ENCODE measurements at places on chromosomes 3 and 15.
A peak's percentile ranks its signal among the peaks of the same experiment; 100 is the strongest.

DNA sequence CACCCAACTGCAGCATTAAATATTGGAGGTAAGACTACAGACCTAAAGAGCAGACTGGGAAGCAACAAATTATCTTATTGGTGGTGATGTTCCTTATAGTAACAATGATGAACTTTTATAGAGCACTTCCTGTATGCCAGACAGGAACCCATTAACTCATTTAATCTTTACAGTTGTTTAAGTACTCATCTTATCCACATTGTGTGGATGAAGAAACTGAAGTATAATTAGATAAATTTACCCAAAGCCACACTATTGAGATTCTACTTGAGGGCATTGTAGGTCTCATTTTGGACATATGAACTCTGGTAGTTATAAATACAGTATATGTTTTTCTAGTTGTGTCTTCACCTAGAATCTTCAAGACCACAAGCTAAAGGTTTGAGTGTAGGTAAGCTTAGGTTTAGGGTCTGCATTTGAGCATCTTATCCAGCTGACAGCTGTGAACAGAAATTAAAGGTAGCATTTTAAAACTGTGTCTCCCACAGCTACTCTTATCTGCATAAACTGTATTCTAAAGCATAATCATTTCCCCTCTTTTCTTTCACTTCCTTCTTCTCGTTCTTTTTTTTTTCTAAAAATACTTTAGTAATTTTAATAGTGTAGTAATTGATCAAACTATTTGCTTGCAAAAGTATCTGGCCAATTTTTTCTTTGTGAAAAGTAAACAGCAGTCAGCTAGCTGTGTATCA lies 138.2 kb downstream of the UBE2E2 start:
- no peak for DNase-seq

- DNase-seq = peak; percentile 17
Measured at GRCh38 chr3:27659279-27660021, 62.7 kb downstream of the EOMES start.

DNA sequence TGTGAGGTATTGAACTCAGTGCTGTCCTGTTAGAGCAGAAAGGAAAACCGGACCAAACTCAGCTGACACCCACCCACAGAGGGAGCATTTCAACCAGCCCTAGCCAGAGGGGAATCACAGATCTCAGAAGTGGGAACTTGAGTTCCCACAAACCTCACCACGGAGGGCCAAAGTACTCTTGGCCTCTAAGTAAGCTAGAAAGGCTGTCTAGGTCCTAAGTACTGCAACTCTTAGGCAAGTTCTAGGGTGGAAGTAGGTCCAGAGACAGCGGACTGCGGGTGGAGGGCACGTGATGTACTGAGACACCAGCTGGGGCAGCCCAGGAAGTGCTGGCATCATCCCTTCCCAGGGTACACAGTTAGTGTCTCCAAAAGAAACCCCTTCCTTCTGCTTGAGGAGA lies 34.1 kb downstream of the EOMES start:
- no peak for DNase-seq

GRCh38 chr15:76533995-76534394 lies 197.4 kb downstream of the ISL2 start:
- no peak for DNase-seq

- DNase-seq = no peak
Measured at GRCh38 chr3:100719136-100719535, 9.8 kb downstream of the TFG start.

- DNase-seq = no peak
Measured at GRCh38 chr15:84889991-84890669, 5.7 kb downstream of the SLC28A1 start.

GRCh38 chr15:85361323-85361722 lies 19.1 kb upstream of the AKAP13 start:
- no peak for DNase-seq

All from activated gamma-delta T cell treated with anti-CD3 and anti-CD28 coated beads, Interleukin-2, amount 50 U/mL, for 16 hours (primary cell).